ENCODE measurements at places on chromosomes 16 and 17.

DNA sequence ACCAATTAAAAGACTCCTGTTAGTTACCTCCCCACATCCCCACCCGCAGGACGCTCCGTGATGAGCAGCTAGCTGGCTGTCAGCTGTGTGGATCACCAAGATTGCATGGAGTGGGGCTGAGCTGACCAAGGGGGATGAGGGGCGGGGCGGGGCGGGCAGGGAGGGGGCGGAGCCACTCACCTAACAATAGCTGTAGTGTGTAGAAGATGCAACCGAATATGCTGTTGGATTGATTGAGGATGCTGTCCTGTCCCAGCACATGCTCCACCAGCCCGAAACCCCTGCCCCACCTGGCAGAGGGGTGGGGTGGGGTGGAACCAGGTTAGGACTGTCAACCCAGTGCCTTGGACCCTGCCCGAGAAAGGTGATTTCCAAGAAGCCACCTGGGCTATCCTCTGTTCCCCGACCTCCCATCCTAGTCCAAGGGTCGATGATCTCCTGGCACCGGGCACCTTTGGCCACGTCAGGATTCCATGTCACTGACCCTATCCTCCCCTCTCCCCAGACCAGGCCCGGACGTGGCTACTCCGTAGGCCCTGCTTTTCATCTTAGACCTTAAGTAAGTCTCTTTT lies 1.4 kb downstream of the VKORC1 start:
- no peak for DNase-seq

- DNase-seq: no peak
Observed at GRCh38 chr16:70152578-70153302, 20.8 kb upstream of the CLEC18C start.

DNA sequence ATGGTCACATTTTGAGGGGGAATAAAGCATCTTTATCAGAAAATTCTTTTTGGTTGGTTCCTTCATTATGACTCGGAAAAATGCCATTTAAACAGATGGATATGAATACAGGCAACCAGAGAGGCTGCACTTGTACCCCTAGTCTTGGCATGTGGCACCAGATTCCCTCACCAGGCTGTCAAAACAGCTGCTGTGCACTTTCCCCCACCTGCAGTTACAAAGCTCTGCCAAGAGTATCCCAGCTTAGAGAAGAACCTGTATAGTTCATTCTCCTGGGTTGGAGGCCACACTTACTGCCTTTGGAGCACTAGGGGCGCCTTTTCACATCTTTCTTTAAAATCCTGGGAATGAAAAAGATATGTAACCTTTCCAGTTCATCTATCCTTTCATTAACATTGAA lies 190.3 kb downstream of the KIF2B start:
- DNase-seq: no peak

GRCh38 chr17:63665527-63666214 lies 34.3 kb downstream of the LIMD2 start:
- no peak for DNase-seq

DNA sequence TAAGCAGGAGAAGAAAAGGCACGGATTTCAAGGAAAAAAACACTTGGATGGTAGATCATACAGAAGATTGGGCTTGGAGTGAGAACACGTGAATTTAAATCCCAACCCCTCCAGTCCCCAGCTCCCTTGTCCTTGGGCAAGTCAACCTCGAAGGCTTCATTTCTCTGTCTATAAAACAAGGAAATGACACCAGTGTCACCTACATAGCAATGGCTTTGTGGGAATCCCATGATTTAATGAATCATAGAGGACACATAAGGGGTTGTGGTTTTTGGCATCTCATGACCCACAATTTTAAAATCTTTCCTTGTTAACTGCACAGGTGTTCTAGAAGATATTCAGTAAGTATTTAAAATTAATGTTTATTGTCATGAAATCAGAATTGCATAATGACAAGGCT lies 8.2 kb upstream of the CCL2 start:
- DNase-seq: no peak

DNA sequence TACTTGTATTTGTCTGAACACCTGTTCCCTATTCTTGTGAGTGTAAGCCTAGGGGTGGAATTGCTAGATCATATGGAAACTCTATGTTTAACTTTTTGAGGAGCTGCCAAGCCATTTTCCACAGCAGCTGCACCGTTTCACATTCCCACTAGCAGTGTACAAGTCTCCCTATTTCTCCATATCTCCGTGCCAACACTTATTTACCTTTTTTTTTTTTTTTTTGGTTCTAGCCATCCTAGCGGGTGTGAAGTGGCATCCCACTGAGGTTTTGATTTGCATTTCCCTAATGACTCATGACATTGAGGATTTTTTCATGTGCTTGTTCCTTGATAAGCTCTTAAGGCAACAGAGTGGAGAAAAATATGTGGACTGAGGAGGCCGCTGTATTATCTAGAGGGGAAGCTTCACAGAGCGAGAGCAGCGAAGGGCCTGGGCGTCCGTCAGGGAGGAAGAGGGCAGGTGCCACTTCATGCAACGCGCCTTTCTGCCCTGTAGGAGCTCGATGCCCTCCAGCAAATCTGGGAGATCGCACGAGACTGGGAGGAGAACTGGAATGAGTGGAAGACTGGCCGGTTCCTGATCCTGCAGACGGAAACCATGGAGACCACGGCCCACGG lies 50.0 kb downstream of the DNAH2 start:
- DNase-seq: no peak

GRCh38 chr17:60141111-60142018 lies 8.4 kb upstream of the CA4 start:
- DNase-seq: no peak

- DNase-seq: no peak
Observed at GRCh38 chr16:27790546-27791403, 240.8 kb downstream of the KATNIP start.

DNA sequence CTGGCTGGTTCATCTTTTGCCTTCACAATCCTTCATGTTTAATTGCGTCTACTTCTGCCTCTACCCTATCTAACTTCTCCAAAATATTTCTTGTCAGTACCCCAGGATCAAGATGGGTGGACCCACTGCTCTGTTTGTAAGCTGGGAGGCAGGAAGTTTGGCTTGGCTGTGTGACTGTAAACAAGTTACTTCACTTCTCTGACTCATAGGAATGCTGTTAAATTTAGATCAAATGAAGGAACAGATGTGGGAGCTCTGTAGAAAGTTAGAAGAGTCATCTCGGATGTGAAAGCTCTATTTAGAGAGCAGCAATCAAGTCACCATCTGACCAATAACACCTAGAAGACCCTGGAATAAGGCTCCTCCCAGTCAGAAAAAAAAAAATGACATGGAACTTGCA lies 55.2 kb upstream of the MRTFB start:
- no peak for DNase-seq

Measured in activated CD8-positive, alpha-beta memory T cell treated with anti-CD3 and anti-CD28 coated beads, Interleukin-2, amount 50 U/mL, for 48 hours (primary cell).